Activated CD4-positive, alpha-beta T cell treated with anti-CD3 and anti-CD28 coated beads, Interleukin-2, amount 10 ng/mL, durations not matched to agents 7 days and 5 days (primary cell): ENCODE measurements at places on chromosomes 16 and 17.

GRCh38 chr16:73023752-73024570 lies 24.0 kb downstream of the ZFHX3 start:
- DNase-seq = no peak

GRCh38 chr17:61468263-61468907 lies 16.2 kb downstream of the TBX4 start:
- no peak for DNase-seq

GRCh38 chr17:27226611-27227230 lies 67.2 kb upstream of the WSB1 start:
- DNase-seq = no peak

GRCh38 chr16:88793251-88793954 lies 8.4 kb upstream of the PIEZO1 start:
- no peak for DNase-seq

GRCh38 chr17:64608571-64608981 lies 53.5 kb downstream of the SMURF2 start:
- no peak for DNase-seq

- no peak for DNase-seq
Observed at GRCh38 chr16:28187595-28188004, 24.2 kb downstream of the XPO6 start.
